Smooth muscle cell of the pulmonary artery (primary cell): ENCODE measurements at places on chromosomes 11 and 22. TPM values are rescaled to one million over a fixed set of nuclear protein-coding genes. Genes with fewer than 3 reads are reported as not detected.

Gene SEPTIN5
- 54.0 and 57.5 TPM in 2 replicates for total RNA-seq

Gene VPREB1
- not detected in 2 replicates for total RNA-seq

Gene RNASEH2C
- total RNA-seq = 17.4 and 20.1 TPM in 2 replicates

Gene ENTHD1
- not detected in 2 replicates for total RNA-seq

Gene WT1
- total RNA-seq = 0.07 TPM in 1 of 2 replicates, not detected in the other

Gene C22orf15
- total RNA-seq = 1.4 and 1.8 TPM in 2 replicates

Gene MAP6
- 2.4 and 2.8 TPM in 2 replicates for total RNA-seq

Gene OR5T3
- not detected in 2 replicates for total RNA-seq
